ENCODE measurements at places on chromosomes 3 and 15.

DNA sequence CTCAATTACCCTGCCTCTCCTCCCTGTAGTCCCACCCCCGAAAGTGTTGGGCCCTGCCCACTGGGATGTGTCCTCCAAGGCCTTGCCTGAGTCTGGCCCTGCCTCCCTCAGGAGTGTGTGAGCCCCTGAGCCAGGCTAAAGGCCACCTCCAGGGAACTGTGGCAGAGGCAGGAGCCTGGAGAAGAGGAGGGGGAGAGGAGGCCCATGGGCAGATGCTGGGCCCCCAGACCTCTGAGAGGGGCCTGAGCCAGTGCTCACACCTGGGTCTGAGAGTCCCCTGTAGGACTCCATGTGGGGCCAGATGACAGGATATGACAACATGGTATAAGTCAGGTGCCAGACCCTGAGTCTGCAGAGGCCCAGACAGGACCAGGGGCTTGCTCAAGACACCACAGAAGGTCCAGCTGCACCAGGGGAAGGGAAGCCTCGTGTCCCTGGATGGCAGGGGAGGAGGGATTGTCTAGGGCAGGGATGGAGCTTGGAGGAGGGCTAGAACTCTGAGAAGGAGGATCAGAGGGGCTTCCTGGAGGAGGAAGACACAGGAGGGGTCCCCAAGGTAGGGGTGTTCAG is 217.9 kb downstream of the TBC1D2B start:
- DNase-seq: no peak

DNA sequence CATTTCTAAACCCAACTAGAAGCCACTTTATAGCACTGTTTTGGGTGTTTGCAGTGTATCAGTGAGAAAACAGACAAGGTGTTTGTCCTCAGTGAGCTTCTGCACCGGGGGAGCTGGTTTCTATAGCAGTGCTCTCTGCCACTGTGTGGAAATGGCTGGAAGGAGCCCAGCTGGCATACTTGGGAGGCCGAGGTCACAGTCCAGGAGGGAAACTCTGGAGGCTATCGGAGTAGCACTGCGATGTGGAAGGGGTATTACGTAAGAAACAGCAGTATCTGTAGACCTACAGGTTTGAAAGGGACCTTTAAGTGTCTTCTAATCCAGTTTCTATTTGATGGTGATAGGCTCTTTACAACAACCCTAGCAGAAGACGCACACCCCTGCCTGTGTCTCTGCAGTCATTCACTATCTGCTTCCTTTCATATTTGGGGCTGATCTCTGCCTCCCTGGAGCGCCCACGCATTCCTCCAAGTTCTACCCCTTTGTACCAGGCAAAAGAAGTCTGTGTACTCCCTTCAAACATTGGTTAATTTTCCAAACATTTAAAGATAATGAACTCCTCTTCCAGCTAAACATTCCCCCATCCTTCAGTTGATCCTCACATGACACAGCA is 87.4 kb upstream of the ADAMTS17 start:
- no peak for DNase-seq

- no peak for DNase-seq
Measured at GRCh38 chr3:194439881-194440550, 41.0 kb upstream of the GP5 start.

DNA sequence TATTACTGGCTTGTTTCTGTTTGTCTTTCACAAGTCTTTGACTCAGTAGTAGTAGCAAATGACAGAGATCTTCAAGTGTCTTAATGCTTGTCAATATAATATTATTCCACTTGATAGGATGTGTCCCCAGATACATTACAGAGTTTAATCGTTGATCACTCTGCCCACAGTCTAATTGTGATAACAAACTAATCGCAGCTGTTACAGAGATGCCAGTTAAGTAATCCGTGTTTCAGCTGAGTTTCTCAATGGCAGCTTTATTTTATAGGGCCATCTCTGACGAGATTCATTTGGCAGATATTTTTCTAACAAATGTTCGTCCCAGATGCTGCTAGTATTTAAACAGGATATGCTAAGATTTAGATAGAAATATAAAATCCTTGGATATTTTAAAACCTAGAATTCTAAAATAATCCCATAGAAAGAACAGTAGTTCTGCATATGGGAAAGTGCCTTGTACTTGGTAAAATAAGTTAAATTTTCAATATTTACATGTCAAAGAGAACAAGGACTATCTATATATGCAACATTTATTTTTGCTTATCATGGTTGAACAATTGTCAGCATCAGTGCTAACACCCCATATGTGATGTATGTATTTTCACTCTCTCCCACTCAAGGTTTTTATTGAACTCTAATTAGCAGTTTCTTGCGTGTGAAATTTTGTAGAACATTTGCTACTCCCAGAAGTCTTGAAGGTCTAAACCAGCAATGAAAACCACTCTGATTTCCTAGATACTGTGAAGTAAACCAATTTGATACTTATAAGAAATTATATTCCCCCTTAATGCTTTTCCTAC is 185.5 kb downstream of the MBNL1 start:
- no peak for DNase-seq

DNA sequence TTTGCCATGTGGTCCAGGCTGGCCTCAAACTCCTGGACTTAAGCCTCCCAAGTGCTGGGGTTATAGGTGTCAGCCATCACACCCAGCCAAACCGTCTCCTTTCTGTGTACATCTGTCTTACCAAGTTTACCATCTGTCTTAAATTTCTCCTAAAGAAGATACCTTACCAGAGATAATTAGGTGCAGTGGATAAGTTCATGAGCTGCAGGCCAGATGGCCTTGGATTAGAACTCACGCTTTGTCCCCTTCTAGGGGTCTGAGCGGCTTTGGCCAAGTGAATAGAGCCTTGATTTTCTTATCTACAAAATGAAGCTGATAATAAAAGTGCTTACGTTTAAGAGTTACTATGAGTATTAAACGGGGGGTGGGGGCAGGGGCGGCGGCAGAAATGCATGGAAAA is 103.9 kb downstream of the SUCLG2 start:
- no peak for DNase-seq

GRCh38 chr3:113118336-113118735 is 93.0 kb upstream of the BOC start:
- DNase-seq: no peak

DNA sequence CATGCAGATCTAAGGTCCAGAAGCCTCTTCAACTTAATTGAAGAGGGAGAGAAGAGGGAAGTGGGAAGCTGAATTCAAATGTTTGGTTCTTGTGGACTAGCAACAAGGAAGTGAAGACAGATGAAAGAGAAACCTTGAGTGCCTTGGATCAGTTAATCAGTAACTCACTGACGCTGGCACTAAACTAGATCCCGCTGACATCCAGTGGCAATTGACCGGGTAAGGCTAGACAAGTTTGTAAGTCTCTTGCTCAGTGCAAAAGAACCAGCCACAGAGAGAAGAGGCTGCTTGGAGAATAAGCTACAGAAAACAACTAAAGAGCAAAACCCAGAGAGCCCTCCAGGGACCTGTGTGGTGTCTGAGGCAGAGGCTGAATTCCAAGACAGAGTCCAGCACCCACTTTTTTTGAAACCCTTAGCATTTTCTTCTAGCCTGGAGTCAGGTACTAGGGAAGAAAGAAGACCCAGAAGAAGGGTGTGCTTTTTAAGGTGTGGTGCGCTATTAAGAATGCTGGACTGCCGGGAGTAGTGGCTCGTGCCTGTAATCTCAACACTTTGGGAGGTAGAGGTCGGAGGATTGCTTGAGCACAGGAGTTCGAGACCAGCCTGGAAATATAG is 6.9 kb downstream of the PLCH1 start:
- DNase-seq: no peak

DNA sequence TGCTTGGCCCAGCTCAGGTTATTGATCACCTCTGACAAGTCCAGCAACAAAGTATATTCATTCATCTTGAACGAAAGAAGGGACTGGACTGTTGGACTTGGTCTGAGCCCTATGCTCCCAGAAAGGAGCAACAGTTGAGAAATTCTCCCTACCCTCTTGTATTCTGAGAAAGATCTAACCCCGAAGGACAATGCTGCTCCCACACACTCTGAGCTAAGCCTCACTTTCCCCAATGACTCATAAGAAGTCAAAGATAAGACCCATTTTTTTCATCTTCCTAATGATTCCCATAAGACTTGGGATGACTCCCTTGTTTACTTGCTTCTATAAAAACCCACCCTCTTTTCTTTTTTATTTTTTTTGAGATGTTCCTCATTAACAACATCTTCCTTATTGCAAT is 549.4 kb upstream of the MDFIC2 start:
- no peak for DNase-seq

GRCh38 chr3:23442598-23443383 is 239.7 kb downstream of the UBE2E2 start:
- no peak for DNase-seq

GRCh38 chr3:52339612-52340011 is 23.5 kb downstream of the DNAH1 start:
- DNase-seq: no peak

DNA sequence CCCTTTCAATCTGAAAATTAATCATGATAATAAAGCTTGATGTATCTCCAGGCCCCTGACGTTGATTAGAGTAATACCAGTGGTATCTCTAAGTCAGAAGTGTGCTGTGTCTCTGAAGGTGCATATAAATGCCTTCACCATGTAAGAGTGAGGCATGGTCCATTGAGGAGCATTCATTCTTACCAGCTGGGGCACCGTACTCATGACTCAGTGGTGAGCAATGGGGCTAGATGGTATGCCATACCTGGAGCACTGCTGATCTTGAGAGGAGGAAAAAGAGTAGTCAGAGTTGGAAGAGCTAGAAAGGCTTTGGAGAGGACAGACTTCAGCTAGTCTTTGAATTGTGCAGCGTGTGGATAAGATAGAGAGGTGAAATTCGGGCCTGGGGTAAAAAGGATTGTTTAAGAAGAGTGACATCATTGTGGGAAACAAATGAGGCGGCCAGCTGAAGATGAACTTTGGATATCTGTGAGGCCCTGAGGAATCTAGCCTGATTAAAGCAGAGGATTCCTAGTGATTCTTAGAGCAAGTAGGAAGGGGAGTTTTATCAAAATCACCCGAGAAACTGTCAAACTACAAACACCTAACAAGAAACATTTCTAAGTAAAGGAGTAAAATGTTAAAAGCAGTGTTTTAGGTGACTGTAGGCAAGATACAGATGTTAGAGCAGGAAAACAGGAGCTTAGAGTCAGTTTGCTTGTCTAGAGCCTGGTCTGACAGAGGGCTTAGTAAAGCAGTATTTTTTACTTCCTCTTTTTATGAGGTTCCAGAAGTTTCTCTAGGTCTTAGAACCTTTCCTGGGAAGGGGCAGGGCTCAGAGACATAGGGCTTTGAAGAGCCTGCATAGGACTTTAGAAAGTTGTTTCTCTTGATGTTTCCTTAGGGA is 13.6 kb downstream of the TMOD3 start:
- DNase-seq: no peak

GRCh38 chr3:135868801-135869200 is 96.7 kb upstream of the PPP2R3A start:
- DNase-seq: no peak

DNA sequence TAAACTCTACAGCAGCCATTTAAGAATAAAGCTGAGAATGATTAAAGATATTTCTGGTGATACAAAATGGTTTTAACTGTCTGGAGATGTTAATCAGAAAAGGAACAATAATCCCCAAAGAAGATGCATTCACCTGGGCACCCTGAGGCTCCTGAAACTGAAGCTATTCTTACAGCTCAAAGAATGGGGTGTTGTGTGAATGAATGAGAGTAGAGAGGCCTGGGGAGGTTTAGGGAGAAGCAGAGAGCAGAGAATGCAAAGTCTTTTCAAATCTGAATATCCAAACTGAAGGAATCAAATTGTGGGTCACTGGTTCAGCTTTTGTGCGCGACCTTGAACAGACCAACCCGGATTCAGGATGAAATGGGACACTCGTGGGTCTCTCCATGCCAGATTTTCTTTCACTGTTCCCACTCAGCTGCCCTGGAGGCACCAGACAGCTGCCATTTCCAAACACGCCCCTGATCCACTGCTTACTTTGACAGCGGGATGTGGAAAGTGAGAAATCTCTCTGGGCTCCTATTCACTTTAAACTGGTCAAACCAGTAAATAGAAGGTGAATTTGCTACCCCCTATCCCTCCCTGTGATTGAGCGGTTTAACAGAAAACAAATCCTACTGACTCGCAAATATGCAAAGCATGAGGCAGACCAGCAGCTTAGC is 485.5 kb upstream of the THBS1 start:
- no peak for DNase-seq
